Epithelial cell of prostate (primary cell): ENCODE measurements at places on chromosomes 3 and 15.
A peak's percentile ranks its signal among the peaks of the same experiment; 100 is the strongest.

DNA sequence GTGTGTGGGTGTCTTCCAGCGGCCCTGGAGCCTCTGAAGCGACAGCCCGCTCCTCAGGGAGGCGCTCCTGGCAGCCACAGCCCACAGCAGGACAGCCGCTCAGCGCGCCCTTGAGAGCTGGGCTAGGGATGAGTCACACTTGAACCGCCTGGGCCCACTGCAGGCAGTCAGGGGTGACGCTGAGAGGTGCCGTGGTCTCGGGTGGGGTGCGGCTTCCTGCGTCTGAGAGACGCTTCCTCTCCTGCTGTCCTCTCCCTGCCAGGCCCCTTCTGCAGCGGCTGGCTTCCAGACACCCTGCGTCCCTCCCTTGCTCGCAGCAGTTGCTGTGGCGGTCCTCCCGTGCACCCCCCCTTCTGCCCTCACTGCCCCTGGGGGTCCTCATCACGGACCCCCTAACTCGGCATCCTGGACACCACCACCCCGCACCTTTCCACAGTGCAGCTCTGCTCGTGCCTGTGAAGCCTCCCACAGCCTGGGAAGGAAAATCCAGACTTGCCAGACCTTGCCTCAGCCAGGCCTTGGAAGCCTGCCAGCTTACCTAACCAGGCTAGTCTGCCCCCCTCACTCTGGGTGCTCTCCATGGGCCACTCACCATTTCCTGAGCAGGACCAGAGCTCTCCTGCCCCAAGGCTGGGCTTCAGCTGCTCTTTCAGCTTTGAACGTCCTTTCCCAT lies 1.1 kb upstream of the SPTBN5 start:
- peak; percentile 33 for DNase-seq

DNA sequence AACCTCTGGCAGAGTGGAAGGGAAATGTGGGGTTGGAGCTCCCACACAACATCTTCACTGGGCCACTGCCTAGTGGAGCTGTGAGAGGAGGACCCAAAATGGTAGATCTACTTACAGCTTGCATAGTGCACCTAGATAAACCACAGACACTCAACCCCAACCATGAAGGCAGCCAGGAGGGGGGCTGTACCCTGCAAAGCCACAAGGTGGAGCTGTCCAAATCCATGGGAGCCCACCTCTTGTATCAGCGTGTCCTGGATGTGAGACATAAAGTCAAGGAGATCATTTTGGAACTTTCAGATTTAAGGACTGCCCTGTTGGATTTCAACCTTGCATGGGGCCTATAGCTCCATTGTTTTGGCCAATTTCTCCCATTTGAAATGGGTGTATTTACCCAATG lies 20.9 kb downstream of the TP63 start:
- no peak for DNase-seq

DNA sequence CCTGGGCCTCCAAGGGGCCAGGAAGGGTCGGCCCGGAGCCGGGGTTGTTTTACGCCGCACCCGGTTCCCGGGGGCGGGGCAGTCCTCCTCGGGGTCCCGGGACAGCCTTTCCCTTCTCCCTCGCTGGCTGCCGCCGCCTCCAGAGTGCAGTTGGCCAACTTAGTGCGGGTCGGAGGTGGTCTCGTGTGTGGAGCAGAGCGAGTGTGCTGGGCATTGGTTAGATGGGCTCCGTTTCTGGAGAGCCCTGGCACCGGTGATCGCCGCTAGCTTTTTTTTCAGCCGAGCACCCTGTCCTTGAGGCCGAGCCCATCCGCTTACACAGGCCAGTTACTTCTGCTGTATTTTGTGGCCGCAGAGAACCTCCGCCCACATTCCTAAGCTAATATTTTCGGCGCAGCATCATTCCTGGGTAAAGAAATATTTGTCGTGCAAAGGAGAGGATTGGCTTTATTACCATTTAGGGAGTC lies 585 bp downstream of the KIF23 start:
- no peak for DNase-seq

DNA sequence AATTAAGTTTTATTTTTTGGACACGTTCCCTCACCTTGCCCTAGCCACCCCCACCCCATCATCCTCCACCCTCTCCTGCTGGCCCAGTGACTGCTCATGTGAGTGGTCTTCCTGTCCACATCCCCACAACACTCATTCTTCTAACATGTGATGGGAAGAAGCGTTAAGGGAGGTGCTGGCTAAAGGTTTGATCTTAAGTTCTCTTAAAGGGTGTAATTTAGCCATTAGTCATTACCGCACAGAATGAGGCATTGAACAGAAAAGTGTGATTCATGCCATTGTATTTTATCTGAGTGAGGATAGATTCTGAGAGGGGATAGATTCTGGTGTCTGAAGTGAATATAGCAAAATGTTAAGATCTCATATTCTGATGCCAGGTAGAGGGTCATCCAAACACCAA lies 272.9 kb upstream of the TPM1 start:
- peak; percentile 58 for DNase-seq

GRCh38 chr3:186983659-186984058 lies 53.3 kb downstream of the ST6GAL1 start:
- DNase-seq = no peak

- DNase-seq = no peak
Observed at GRCh38 chr15:89627256-89627970, 27.9 kb downstream of the KIF7 start.
